ENCODE measurements at places on chromosomes 7 and 10.

GRCh38 chr7:55177589-55178261 is 158.9 kb downstream of the EGFR start:
- peak; percentile 78 for DNase-seq

DNA sequence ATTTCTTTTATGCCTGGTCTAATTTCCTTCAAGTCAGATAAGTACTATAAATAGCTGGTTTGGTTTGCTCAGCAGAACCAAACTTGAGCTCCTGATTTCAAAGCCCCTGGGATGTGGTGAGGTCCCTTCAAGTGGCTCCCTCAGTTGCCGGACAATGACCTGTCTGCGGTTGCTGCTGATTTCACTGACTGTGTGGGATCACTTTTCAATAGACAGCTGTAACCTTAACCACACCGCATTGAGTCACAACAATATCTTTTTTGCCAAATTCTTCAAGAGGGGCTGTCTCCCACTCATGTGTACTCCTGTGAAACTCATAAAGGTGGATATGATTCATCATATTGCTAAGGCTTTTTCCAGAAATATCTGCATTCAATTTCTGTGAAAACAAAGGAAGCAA is 23.1 kb upstream of the ITGA8 start:
- no peak for DNase-seq

GRCh38 chr7:65972976-65973375 is 9.0 kb downstream of the GUSB start:
- DNase-seq: no peak

- DNase-seq: no peak
Observed at GRCh38 chr10:36278176-36278575, 636.1 kb upstream of the FZD8 start.

GRCh38 chr10:48517911-48518811 is 86.7 kb downstream of the ARHGAP22 start:
- no peak for DNase-seq

Measured in right hindlimb (tissue), 1 donor.